Hematopoietic multipotent progenitor cell (in vitro differentiated cells): ENCODE measurements at places on chromosomes 16 and 17.

DNA sequence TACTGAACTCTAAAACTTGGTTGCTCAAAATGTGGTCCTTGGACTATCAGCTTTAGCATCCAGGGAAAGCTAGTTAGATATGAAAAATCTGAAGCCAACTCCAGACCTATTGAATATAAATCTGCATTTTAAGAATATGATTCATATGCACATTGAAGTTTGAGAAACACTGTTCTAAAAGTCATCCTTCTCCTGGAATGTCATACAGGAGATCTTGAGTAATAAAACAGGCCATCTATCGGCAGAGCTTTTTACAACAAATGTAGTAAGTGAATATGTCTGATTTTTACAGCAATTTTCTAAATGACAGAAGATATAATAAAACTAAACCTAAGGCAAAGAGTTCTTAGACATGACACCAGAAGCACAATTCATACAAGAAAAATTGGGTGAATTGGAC, 140.4 kb downstream of the PMP22 start:
- no peak for DNase-seq

GRCh38 chr17:59763861-59764260, 56.4 kb downstream of the VMP1 start:
- DNase-seq, result no peak

GRCh38 chr17:74008196-74008595, 195.3 kb upstream of the RPL38 start:
- no peak for DNase-seq

DNA sequence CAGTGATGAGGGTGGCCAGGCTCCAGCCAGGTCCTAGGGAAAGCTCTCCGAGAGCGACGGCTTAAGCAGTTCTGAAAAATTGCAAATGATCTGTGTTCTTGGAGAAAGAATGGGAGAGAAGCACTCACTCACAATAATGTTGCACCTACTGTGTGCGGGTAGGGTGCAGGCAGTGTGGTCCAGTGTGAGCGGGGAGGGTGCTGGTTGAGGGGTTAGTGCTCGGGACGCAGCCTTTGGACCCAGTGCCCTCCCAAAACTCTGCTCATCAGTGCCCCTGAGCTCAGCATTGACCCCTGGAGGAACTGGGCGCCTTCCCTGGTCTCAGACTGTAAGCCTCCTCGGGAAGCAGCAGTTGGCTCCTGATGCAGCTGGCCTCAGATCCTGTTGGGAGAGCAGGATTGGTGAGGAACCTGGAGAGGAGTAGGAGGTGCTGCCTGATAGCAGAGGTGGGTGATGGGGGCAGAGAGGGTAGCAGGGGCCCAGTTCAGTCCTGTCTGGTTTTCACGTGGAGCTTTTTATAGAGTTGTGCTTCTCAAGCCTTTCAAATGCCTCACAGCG, 23.6 kb upstream of the ZNF750 start:
- DNase-seq, result no peak

DNA sequence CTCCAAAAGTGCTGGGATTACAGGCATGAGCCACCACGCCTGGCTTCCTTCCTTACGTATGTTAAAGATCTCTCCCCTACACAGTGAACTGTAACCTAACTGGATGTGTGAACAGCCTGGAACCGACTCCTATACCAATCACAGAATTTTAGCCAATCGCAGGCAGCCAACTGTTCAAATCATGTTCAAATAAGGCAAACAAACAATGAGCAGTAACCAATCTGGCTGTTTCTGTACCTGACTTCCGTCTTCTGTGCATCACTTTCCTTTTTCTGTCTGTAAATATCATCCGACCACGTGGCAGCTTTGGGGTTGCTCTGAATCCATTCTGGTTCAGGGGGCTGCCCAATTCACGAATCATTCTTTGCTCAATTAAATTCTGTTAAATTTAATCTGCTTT, 27.5 kb downstream of the TEKT5 start:
- no peak for DNase-seq

GRCh38 chr17:56131431-56131830, 21.8 kb upstream of the ANKFN1 start:
- DNase-seq, result no peak

DNA sequence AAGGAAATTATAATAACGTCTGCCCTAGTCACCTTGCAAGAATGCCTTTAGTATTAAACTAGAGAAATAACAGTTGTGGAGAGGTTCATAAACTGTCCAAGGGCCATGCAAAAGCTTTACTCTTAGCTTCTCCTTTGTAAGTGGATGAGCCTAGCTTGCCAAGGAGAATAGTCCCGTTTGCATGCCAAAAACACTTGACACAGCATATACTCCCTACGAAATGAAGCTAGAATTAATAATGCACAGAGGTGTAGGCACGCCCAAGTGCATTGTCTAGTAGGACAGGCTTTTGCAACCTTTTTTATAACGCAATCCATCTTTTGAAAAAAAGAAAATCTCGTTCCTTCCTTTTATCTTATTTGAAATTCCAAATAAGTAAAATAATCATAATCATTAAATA, 12.8 kb upstream of the CDRT4 start:
- DNase-seq, result no peak

DNA sequence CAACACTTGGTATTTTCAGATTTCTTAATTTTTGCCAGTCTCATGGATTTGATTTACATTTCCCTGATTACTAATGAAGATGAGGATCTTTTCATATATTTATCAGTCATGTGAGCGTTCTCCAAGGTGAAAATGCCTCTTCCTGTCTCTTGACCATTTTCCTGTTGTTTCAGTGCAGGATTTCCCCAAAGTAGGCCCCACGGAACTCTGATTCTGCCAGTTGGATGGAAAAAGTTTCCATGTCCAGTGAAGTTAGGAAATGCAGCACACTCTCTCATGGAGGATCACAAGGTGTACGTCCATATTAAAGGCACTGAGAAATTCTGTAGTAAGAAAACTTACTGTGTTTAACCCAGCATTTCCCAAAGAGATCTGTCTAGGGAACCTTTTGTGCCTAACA, 16.5 kb upstream of the LIMD2 start:
- DNase-seq, result no peak

DNA sequence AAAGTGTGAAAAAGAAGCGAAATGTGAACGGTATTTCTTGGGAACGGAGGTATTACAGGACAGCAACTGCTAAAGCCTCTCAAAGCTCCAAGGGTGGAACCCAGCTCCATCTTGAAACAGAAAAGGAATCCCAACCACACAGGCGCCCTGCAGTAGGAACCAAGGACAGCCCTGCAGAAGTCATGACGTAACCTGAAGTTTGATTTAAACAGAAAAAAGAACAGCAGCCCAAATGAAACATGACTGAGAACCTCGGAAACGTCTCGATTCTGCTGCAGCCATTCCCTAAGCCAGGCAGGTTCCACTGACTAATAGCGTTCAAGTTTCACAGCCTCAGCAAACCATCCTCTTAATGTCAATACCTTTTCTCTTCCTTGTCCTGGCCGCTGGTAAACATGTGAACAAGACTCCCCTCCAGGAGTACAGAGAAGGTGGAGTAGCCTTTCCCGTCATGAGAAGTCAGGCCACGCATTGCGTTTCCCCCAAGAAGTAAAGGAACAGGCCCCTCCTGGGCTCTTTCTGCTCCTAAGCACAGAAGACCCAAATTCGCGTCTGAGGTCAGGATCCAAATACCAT, 20.1 kb downstream of the SIAH1 start:
- no peak for DNase-seq

- peak; percentile 61 for DNase-seq
Measured at GRCh38 chr16:68284847-68285246, 20.5 kb downstream of the SLC7A6 start.
